ENCODE measurements at places on chromosomes 1 and 21.

DNA sequence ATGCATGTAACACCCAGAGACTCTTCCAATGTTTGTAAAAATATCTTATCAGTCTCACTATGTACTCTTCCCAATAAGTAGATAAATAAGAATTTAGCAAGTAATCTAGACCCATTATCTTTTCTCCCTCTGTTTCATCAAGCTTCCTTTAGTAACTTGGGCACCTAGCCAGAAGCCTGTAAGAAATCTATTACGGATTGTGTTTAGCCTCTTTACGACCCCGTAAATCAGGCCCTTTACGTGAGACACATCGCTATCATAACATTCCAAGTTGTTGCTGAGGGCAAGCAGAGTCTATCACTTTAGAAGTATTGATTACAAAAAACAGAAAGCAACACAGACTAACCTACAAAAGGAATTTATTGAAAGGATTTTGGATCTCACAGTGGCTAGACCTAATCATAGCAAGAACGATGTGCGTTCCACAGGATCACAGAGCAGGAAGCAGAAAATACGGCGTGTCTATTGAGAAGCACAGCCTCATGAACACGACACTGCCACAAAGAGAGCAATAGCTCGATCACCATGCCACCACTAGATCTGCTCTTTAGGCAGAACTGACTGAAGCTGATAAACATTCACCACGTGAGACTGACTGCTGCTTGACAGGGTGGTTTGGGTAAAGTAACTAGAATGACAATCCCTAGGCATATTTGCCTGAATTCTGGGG, 922.1 kb downstream of the AMY1C start:
- no peak for DNase-seq

DNA sequence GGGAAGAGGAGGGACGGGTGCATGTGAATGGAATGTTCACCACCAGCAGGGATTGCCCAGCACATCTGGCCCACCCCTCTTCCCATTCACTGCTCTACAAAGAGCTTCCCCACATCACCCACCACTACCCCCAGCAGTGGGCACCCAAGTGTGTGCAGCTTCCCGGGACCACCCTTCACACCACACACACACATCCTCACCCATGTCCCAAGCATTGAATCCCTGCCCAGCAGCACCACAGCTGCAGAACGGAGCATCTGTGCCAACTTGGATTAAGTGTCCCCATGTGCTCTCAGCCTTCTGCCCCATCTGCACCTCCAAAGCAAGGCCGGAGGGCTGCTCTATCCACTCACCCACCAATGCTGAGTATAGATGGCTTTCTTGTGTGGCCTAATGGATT, 141.4 kb downstream of the PSMG1 start:
- no peak for DNase-seq

DNA sequence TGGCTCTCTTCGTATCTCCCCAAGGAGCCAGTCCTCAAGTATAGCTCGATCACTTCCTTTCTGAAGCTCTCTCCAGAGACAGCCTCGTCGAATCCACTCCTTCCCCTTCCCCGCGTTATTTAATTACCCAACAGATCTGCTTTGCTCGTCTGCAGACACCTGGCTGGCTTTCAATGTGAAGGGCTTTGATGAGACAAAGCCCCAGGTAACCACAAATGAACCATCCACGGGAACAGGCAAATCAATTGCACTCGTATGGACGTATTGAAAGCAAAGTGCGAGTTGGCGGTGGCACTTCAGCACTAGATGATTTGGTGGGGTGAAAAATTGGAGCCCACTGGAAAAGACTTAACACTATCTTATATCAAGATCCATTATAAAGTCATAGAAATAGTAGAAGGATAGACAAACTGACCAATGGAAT, 364 bp upstream of the BCAR3 start:
- DNase-seq: no peak

DNA sequence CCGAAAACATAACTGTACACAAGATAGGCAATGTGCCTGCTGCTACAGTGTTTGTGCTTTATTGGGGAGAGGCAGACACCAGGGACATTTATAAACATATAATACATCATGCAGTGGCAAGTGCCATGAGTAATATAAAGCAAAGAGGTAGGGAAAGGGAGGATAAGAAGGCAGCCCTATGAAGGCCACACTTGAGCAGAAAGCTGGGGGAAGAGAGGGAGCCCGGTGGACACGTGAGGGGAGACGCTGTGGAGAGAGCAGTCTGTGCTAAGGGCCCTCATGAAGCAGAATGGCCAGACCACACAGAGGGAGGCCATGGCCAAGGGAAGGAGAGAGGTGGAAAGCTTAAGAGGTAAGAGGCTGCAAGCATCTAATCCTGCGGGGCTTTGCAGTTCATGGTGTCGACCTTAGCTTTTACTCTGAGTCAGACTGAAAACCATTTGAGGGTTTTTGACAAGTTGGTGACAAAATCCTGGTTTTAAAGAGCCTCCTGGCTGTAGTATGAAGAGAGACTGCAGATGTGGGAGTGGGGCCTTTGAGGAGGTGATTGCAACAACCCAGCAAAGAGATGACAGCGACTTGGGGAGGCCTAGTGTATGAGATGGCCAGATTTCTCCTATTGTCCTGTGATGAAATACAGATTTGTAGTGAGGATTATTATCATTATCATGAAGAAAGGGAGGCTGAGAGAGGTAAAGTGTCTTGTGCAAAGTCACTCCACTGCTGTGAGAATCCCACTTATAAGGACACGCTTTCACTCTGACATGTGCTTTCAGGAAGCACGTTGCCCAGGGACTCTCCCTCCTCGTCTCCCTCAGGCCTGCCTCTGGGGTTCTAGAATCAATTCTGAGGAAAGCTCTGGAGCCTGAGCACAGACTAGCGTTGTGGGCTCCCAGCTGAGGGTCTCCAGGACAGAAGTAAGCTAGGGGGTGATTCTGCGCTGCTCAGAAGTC, 192.9 kb downstream of the RHOU start:
- no peak for DNase-seq

DNA sequence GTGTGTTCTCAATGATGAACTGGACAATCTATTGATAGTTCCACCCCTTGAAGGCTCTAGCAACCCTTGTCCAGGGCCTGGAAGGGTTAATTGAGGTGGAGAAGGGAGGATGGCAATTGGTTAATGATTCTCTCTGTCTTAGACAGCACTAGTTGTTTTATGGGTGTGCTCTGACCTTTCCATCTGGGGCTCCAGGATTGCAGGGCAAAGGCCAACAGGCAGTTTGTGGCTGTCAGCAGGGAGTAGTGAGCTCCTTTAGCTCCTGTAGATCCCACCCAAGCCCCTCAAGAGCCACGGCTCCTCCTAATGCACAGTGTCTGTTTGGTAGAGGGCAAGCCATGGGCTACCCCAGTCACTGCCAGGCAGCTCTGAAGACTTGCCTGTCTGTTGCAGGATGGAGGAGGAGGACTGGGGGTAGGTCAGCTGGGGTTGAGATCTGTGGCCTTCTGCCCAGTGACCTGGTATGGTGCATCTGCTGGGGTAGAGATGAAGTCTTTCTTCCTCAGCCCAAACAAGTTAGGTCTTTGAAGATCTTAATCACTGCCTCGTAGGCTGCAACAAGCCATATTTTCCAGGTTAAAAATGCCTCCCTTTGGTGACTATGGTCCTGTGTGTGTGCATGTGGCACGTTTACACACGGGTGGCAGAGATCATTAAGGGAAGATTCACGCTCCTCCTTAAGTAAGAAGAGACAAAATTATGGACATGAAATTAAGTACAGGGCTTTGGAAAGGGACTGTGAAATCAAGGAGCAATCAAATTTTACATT, 7.7 kb downstream of the MROH7 start:
- no peak for DNase-seq

GRCh38 chr21:42539931-42540343, 26.3 kb downstream of the SLC37A1 start:
- DNase-seq: no peak

GRCh38 chr1:94411237-94411636, 7.0 kb upstream of the ABCD3 start:
- DNase-seq: no peak

GRCh38 chr1:195241066-195241465, 1367.2 kb downstream of the KCNT2 start:
- no peak for DNase-seq

GRCh38 chr1:178151831-178152230, 57.9 kb downstream of the RASAL2 start:
- DNase-seq: no peak

DNA sequence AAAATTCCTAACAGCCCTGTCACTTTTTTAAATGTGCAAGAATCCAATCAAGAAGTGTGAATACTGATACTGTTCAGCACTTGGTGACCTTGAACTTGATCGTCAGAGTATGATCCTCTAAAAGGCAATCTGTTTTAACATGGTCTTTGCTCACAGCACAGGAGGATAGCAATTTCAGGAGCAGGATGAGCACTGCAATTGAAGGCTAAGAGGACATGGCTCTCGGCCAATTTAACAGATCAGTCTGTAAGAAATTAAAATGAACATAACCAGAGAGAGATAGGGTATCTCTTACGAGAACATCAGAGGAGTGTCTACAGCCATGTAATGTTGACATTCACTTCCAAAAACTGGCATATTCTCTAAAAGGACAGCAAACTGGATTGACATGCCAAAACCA, 243.1 kb downstream of the LTN1 start:
- no peak for DNase-seq

DNA sequence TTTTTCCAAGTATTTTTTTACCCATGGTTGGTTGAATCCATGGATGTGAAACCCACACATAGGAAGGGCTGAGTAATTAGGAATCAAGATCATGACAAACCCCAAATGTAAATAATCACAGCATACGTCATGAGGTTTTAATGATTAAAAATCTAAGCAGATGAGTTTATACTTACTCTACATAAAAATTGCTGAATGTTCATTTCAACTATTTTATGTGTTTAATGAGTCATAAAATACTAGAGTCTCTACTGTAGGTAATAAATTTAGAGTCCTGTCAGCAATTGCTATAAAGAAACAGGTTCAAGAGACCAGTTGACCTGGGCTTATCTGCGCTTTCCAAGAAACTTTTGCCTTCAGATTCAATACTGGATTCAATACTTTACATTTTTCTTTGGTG, 18.2 kb downstream of the CTH start:
- DNase-seq: no peak

- DNase-seq: no peak
Observed at GRCh38 chr1:64675718-64676345, 69.0 kb upstream of the RAVER2 start.

- DNase-seq: no peak
Observed at GRCh38 chr1:15066191-15066590, 87.4 kb upstream of the TMEM51 start.

GRCh38 chr1:94286864-94287437, 49.6 kb upstream of the ARHGAP29 start:
- no peak for DNase-seq

GRCh38 chr1:23591460-23592208, 32.3 kb upstream of the ID3 start:
- no peak for DNase-seq

GRCh38 chr1:50368179-50369007, 54.9 kb downstream of the DMRTA2 start:
- peak; percentile 13 for DNase-seq

GRCh38 chr1:36372617-36373016, 13.1 kb downstream of the STK40 start:
- DNase-seq: no peak

GRCh38 chr1:91850708-91851107, 35.2 kb downstream of the TGFBR3 start:
- no peak for DNase-seq

DNA sequence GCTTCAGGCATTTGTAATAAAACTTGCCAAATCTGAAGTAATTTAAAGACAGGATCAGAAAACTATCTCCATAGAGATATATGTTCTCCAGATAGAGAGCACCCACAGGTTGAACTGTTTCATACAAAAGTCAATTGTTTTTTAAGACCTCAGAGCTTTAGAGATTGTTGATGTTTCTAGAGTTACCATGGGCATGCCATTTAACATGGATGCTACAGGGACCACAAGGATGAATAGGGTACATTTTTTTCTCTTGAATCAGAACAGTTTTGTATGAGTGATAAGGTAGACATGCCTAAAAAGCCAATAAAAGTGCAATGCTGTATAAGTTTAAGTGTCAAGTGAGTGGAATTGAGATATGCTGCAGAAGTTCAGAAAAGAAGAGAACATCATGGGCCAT, 511.0 kb upstream of the CAMK1G start:
- DNase-seq: no peak

DNA sequence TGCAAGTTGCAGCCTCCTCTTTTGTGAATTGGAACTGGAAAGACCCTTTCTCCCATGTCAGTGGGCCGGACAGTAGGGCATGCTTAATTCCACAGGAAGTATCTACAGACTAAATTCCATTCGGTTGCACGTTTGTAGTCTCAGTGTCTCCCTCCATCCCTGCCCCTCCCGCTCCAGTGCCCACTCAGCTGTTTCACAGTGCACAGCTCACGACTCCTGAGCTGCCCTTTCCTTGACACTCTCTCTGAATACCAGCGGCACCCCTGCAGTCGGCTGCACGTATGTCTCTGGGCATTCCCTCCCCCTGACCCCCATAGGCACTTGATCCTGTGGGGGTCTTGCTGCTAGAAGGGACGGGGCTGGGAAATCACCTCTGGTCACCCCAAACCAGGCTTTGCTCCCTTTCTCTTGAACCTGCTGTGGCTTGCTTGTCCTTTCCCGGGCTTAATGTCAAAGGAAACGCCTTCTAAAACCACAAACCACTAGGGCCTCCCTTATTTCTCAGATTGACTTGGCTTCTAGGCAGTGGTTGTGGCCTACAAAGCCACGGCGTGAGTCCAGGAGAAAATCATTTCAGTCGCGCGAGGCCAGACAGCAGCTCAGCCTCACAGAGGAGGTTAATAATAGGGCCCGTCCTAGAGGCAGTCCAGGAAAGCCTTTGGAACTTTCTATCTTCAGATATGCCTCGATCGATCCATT, 365.3 kb upstream of the PROX1 start:
- DNase-seq: no peak

Measured in stimulated activated CD4-positive, alpha-beta T cell treated with anti-CD3 and anti-CD28 coated beads, Interleukin-4, amount 100 ng/mL, for 1 hour (primary cell).